ENCODE measurements at places on chromosomes 3 and 15. TPM values are rescaled to one million over a fixed set of nuclear protein-coding genes. Genes with fewer than 3 reads are reported as not detected.

DNA sequence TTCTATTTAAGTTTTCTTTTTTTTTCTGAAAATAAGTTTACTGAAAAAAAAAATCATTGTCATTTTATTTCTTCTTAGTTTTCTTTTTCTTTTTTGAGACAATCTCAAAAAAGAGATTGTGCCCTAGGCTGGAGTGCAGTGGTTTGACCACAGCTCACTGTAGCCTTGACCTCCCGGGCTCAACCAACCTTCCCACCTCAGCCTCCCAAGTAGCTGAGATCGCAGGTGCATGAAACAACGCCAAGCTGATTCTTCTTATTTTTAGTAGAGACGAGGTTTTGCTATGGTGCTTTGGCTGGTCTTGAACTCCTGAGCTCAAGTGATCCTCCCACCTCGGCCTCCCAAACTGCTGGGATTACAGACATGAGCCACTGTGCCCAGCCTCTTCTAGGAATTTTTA, 65.7 kb upstream of the OSTN start:
- no peak for ATAC-seq

GRCh38 chr3:192082730-192083660, 622.0 kb downstream of the PYDC2 start:
- ATAC-seq = peak; percentile 67

- peak; percentile 77 for ATAC-seq
Observed at GRCh38 chr15:74635228-74635627, 19.6 kb downstream of the CLK3 start.

DNA sequence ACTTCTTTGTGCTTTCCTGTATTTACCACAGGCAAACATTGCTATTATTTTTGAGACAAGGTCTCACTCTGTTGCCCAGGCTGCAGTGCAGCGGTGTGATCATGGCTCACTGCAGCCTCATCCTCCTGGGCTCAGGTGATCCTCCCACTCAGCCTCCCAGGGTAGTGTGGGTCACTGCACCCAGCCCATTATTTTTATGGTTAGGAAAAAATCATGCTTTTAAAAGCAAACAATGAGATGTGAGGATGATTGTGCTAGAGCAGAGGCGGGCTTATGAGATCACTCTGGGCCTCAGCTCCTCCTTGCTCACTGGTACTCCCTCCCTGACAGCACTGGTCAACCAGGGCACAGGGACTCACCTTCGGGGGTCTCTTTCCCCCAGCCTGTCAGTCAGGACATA, 2.2 kb downstream of the MAN2C1 start:
- no peak for ATAC-seq

DNA sequence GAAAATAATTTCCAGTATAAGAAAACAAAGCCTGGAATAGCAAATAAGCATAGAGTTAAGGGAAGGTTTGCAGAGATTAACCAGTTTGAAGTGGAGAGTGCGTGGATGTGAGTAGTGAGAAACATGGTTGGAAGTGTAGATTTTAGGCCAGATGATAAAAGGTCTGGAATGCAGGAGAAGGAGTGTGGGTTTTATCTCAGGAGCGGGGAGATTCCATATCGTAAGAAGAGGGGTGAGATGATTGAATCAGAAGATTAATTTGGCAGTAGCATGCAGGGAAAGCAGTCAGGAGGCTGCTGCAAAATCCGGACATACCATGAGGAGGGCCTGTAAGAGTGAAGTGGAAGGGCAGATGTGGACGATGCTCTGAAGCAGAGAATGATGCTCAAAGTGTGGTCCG, 13.7 kb downstream of the PPARG start:
- ATAC-seq = no peak

The CADM2 gene
- total RNA-seq = not detected

The PP2D1 gene
- not detected for total RNA-seq

The DNAH1 gene
- total RNA-seq = 1.6 TPM

GRCh38 chr3:82163907-82164520, 402.6 kb upstream of the GBE1 start:
- ATAC-seq = no peak

DNA sequence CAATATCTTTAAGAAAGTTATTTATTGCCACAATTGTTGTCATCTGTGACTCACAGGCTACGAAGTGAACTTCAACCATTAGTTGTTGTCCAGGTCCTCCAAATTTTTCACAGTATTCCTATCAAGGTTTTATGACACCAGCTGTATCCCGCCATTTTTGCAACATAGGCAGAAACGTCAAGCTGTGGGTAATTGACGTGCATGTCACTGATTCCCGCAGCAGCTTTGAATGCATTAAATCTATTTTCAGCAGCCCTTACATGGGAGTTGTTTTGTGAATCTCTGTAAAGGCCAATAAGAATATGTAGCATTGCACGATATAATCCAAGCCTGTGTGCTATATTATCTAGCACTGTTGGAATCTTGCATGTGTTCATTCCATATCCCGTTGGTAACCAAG, 109.1 kb upstream of the TOPAZ1 start:
- no peak for ATAC-seq

GRCh38 chr15:95758851-95759250, 571.6 kb upstream of the NR2F2 start:
- ATAC-seq = no peak

The SNTN gene
- not detected for total RNA-seq

The A4GNT gene
- total RNA-seq = not detected

The MCTP2 gene
- total RNA-seq = 14.6 TPM

- no peak for ATAC-seq
Observed at GRCh38 chr15:30063835-30064546, 18.8 kb upstream of the GOLGA8J start.

DNA sequence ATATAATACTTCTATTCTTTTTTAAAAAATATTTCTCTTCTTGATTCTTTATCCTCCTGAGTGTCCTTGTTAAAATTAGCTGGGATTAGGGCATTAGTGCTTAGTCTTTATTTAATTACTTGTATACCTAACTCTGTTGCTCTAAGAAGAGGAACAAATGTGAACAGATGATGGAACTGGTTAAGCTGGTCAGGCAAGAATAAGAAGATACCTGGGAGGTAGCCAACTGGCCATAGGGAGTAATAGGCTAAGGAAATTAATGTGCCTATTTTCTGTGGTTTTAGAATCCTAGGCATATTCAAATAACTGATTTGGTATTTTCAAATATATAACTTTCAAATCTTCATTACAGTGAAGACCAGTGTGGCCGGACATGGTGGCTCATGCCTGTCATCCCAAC, 54.4 kb downstream of the EIF3J start:
- peak; percentile 78 for ATAC-seq

GRCh38 chr15:84874981-84875699, 9.3 kb upstream of the SLC28A1 start:
- ATAC-seq = no peak

- peak; percentile 19 for ATAC-seq
Observed at GRCh38 chr15:68298882-68299381, 21.4 kb downstream of the FEM1B start.

DNA sequence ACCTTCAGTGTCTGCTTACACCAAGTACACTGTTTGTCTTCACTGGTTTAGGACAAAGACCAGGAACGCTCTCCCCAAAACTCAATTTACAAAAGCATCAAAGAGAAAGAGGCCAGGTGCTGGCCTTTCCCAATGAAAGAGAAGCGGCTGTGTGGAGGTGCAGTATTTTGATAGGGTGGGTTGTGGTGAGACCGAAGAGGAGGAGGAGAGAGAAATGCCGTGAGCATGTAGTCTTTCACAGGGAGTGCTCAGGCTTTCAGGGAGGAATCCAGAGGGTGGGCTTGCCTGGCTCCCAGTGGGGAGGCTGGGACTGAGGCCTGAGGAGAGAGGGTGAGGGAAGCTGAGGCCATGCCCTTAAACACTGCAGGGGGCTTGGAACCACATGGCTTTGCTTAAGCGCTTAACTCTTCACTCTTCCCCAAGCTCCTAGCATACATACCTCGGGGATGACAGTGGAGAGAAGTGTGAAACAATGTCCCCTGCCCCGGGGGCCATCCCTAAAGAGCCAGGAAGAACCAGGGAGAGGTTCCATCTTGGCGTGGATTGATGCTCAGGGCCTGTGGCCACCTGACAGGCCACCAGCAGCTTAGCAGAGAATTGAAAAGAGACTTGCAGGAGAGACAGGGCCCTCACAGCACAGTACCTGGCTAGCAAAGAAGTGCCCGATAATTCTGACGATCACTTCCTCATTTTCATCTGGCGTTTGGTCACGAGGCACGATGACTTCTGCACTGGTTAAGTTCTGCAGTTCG, 60.5 kb downstream of the SENP2 start:
- no peak for ATAC-seq

GRCh38 chr3:40615918-40616819, 91.4 kb downstream of the ZNF621 start:
- ATAC-seq = no peak

DNA sequence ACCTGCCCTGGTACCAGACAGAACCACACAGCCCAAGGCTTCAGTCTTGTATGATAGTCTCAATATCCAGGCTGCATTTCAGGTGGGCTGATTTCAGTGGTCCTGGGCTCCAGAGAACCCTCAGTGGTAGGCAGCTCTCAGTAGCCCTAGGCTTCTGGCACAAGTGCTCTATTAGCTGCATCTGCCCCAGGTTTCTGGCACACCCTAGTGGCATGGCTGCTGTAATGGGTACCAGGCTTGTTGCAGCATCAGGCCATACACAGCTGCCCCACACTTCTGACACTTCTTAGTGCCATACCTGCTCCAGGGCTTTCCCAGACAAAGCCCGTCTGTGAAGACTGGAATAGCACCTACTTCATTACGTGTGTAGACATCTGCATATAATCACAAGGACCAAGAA, 1062.2 kb upstream of the EPHA6 start:
- no peak for ATAC-seq

DNA sequence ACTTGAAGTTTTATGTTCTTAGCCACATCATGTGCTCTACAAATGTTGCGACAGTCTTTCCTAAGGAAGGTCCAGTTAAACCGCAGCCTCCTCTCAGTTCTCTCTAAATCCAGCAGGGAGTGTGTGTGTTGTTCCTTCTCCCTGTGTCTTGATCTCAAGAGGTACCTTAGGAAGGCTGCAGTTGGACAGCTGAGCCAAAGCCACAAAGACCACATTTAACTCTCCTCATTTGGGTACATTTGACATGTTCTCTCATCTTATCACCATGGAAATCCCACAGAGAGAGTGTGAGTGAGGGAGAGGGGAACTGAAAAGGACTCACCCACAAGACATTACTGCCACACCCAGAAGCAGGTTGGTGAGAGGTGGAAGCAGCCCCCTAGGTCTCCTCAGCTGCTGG, 79.5 kb downstream of the CD200R1L start:
- ATAC-seq = no peak

The EPHB1 gene
- 0.40 TPM for total RNA-seq

Data from esophagus mucosa (tissue), 1 donor.